ENCODE measurements at places on chromosomes 4 and X.

DNA sequence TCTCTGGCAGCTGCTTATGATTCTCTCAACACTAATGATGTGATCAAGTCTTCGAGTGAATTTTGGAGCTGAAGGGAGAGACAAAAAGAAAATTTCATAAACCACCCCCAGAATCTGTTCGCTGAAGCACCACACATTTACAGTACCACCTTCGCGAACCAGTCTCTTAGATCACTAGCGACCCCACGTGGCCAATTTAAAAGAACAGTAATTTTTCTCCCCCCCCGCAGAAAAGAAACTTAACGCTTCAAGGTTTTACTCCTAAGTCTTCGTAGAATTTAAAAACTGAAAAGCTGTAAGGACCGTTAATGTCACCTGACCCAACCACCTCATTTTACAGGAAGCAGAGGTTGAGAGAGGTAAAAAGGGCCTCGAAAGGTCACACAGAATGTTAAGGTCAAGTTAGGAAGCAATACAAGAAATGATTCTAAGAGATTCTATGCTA lies 187.5 kb downstream of the QDPR start:
- peak; percentile 59 for DNase-seq

DNA sequence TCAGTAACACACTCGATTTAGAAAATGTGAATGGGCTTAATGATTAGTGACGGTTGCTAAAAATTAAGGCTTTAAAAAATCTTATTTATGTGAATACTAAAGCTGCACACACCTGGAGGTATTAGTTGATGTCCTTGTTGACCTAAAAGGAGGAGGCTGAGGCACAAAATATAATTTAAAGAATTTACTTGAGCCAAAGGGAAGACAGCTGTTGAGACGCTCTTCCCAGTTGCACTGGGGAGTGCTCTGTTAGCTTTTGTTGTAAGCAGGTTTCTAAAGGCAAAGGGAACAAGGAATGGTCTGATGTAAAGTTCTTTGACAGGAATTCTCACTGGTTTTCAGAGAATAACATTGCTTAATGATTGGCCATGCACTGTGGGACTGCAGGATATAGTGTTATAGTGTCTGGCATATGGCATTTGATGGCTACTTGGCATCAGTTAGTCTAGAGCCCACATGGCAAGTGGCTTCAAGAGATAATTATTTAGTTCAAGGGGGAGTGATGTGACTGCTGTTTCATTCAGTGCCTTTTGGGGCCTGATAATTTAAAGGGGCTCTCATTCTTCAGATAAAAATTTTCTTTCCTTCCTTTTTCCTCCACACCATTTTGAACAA lies 30.8 kb upstream of the PGM2 start:
- DNase-seq = no peak

DNA sequence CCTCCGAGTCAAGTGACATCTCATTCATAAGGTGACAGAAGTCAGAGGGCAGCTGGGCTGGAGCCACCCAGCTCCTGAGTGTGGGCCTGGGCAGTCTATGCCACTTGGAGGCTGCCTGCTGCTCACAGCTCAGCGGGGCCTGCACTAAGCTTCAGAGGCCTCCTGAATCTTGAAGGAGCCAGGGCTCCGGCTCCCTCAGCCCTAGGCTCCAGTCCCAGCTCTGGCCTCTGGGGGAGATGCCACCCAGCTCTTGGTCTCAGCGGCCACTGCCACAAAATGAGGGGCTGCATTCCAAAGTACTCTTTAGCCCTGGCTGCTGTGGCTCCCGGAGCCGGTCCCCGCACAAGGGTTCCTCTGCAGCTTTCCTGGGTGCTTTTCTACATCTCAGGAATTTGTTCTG lies 32.7 kb upstream of the PSAPL1 start:
- DNase-seq = no peak

DNA sequence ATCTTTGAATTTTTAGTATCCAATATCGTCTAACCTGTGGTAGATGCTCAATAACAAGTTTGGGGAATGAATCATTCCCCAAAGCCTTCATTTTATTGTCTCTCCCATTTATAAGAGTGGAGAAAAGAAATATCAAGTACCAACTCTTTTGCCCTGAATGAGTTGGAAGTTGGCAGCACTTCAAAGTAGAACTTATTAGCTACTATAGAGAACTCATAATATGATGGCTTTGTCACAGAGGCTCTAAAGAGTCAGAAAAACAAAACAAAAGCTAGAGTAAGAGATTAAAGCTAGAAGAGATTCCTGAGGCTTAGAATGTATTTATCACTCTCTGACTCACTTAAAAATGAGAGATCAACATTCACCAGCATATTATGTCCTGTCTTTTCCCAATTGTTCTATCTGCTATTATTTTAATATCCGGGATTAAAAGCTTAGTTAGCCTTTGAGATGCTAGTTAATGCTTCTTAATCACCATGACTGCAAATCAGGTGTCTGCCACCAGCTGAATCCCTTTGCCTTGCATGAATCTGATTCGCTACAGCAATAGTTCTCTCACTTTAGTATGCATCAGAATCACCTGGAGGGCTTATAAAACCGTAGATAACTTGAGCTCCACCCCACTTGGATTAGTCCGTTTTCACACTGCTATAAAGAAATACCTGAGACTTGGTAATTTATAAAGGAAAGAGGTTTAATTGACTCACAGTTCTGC lies 77.9 kb downstream of the PALLD start:
- DNase-seq = no peak

DNA sequence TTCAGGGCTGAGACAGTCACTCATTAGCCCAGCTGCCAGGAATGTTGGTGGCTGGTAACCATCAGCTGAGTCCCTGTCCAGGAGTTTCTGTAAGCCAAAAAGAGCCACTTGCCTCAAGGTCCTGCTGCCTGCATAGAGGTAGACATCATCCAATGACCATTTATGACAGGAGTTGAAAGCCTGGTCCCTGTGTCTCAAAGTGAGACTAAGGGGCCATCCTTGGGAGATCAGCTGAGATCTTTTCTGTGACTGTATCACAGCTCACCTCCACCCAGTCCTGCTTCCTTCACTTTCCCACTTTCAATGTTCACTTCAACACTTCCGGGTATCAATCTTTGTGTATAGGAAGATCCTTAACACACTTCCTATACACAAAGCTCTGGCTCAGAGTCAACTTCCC lies 28.4 kb upstream of the MAOA start:
- DNase-seq = no peak

- DNase-seq = no peak
Measured at GRCh38 chr4:13956947-13957346, 329.4 kb upstream of the BOD1L1 start.

GRCh38 chr4:38154252-38154651 lies 194.1 kb downstream of the PTTG2 start:
- DNase-seq = no peak

DNA sequence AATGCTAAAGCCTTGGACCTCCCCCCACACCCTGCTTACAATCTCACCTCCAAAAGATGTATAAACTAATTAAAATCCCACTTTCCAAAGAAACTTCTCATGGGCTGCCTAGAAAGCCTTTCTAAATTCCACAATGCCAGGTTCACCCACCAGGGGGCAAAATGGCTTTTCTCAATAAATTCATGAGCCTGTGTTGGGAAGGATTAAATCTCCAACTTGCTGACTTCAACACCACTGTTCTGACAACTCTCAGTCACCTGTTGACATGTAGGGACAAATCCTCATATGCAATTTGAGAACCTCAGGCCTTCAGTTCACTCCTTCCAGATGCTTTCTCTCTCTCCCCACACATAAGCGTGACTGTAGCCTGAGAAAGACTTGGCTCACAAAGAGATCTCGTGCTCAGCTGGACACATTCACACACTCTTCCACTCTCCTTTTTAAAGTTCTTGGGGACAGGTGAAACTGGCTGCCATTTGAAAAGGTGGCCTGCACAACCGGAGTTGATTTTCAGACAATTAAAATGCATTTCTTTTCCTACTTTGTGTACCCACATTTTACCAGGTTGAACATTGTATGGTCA lies 88.6 kb upstream of the PRPS2 start:
- DNase-seq = peak; percentile 0

DNA sequence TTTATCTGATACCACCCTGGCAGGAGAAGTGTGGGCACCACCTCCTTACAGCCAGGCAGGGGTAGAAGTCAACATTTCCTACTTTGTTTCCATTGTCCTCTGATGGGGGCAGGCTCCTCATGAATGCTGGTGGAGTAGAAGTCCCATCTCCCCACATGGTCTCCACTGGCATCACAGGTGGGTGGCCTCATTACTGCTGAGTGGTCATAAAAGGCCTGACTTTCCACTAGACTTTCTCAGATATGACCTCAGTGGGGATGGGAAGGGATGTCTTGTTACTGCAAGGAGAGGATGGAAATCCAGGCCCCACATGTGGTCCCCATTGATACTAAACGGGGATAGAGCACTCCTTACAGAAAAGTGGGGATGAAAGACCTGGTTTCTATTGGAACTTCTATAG lies 18.6 kb upstream of the BMP2K start:
- no peak for DNase-seq

- DNase-seq = no peak
Measured at GRCh38 chr4:10245751-10246150, 129.2 kb upstream of the WDR1 start.

- DNase-seq = no peak
Measured at GRCh38 chr4:183485411-183486160, 19.3 kb upstream of the ING2 start.

- no peak for DNase-seq
Measured at GRCh38 chr4:80484712-80485111, 149.2 kb downstream of the CFAP299 start.

- peak; percentile 21 for DNase-seq
Measured at GRCh38 chrX:80282535-80282934, 137.7 kb upstream of the TENT5D start.

- no peak for DNase-seq
Measured at GRCh38 chrX:123311486-123311885, 127.4 kb downstream of the GRIA3 start.

GRCh38 chr4:145186729-145187128 lies 6.3 kb upstream of the OTUD4 start:
- no peak for DNase-seq

- DNase-seq = no peak
Measured at GRCh38 chr4:125838924-125839323, 524.2 kb downstream of the FAT4 start.

DNA sequence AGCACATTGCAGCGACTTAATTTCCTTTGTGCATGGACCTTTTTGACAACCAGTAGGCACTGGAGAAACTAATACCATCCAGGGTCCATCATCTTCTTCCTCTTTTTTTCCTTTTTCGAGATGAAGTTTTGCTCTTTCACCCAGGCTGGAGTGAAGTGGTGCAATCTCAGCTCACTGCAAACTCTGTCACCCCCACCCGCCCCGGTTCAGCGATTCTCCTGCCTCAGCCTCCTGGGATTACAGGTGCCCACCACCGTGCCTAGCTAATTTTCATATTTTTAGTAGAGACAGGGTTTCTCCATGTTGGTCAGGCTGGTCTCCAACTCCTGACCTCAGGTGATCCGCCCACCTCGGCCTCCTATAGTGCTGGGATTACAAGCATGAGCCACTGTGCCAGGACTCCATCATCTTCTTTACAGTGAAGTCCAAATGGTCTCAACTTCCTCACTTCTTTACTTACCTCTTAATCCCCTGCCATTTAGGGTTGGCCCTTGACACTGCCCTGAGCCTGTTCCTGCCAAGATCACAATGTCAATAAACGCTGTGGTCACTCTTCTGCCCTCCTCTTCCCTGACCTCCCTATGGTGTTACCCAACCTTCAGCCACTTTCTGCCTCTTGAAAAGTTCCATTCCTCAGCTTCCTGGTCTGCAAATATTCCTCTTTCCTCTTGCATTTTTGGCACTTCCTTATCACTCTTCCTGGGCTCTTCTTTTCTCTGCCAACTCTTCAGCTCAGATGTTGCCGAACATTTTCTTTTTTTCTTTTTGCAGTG lies 119.8 kb upstream of the SLC34A2 start:
- no peak for DNase-seq

- DNase-seq = no peak
Measured at GRCh38 chr4:65383589-65384305, 286.5 kb downstream of the EPHA5 start.

GRCh38 chrX:151970661-151971060 lies 3.8 kb downstream of the GABRE start:
- no peak for DNase-seq

GRCh38 chr4:86450861-86451260 lies 91.0 kb upstream of the MAPK10 start:
- DNase-seq = no peak

GRCh38 chrX:131729295-131729694 lies 185.4 kb downstream of the OR13H1 start:
- no peak for DNase-seq

Data from OCI-M1 (cell line).